ENCODE measurements at places on chromosomes 2 and 18. TPM values are rescaled to one million over a fixed set of nuclear protein-coding genes. Genes with fewer than 3 reads are reported as not detected.

DNA sequence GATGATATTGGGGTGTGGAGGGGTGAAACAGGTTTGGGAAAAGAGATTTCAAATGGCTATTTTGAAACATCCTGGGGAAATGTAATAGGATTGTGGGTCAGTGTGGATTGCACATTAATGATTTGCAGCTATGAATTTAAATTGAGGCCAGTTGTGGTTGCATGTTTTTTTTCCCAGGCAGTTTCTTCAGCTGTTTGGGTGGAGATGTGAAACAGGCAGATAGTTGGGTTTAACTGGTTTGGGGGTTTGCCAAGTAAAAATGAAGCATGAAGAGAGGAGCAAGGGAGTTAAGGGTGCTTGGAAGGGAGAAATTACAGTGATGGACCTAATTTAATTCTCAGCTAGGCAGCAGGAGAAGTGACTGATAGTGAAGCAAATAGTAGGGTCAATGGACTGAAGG, 16.8 kb downstream of the GPD2 start:
- H3K4me1 ChIP-seq: peaks cover 13% of the 10 kb centered on the region
- peaks cover 32% of the 10 kb centered on the region for H3K36me3 ChIP-seq
- no peaks in the 10 kb centered on the region for H3K27me3 ChIP-seq
- no peak overlapping the region for H3K27ac ChIP-seq
- no peak for DNase-seq

DNA sequence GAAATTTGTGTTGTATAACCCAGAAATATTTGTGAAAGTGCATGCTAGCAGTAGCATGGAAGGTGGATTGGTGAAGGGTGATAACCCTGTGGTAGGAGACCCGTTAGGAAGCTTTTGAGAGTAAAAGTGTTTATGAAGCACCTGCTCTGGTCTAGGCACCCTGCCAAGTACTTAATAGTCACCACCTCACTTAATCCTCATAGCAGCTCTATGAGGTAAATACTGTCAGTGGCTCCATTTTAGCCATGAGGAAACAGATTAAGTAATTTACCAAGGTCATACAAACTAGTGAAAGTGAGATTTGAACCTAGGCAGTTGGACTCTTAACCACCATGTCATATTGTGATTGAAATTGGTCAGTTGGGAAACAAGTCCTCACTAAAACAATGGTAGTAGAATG, 66.8 kb downstream of the TET3 start:
- H3K27me3 ChIP-seq: no peaks in the 10 kb centered on the region
- H3K4me3 ChIP-seq: no peak overlapping the region
- no peak for DNase-seq
- peaks cover 14% of the 10 kb centered on the region for H3K4me1 ChIP-seq

- H3K36me3 ChIP-seq: no peaks in the 10 kb centered on the region
- no peaks in the 10 kb centered on the region for H3K4me1 ChIP-seq
- no peaks in the 10 kb centered on the region for H3K27me3 ChIP-seq
- H3K27ac ChIP-seq: no peak overlapping the region
- DNase-seq: no peak
- no peak overlapping the region for H3K4me3 ChIP-seq
These were observed 50.0 kb upstream of the GPR39 start for GRCh38 chr2:132366421-132367180.

CDH7 gene
- not detected for total RNA-seq

DNA sequence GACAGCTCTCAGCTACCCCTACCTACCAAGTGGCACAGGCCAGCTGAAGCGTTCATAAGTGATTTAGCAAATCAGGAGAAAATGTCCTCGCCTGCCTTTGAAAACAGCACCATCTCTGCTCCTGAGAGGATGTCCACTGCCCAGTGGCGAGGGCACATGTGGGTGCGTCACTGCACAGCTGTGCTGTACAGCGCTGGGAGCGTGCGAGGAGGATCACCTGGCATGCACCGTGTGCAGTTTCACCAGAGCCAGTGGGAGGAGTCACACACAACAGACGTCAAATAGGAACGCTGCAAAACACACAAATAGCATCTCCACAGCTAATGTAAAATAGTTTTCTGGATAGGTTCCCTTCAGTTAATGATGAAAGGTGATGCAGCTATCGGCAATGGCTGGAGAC, 154.1 kb downstream of the HDAC4 start:
- no peaks in the 10 kb centered on the region for H3K27me3 ChIP-seq
- DNase-seq: no peak
- H3K4me3 ChIP-seq: no peak overlapping the region
- H3K27ac ChIP-seq: no peak overlapping the region

DNA sequence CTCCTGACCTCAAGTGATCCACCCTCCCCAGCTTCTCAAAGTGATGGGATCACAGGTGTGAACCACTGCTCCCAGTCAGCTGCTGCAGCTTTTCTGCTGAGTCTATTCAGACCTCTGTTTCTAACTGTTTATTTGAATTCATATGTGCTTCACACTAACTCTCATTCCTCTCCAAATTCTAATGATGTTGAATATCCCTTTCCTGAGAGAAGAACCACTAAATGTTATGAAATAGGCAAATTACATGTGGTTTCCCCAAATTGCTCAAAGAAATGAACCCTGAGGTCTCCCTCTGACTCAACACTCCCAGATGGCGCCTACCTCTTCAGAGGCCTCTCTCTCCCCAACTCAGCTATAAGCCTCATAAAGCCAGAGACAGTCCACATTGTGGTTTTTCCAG, 98.6 kb downstream of the IRS1 start:
- no peaks in the 10 kb centered on the region for H3K36me3 ChIP-seq
- no peak for DNase-seq
- peaks cover 5% of the 10 kb centered on the region for H3K4me1 ChIP-seq
- no peak overlapping the region for H3K4me3 ChIP-seq

DNA sequence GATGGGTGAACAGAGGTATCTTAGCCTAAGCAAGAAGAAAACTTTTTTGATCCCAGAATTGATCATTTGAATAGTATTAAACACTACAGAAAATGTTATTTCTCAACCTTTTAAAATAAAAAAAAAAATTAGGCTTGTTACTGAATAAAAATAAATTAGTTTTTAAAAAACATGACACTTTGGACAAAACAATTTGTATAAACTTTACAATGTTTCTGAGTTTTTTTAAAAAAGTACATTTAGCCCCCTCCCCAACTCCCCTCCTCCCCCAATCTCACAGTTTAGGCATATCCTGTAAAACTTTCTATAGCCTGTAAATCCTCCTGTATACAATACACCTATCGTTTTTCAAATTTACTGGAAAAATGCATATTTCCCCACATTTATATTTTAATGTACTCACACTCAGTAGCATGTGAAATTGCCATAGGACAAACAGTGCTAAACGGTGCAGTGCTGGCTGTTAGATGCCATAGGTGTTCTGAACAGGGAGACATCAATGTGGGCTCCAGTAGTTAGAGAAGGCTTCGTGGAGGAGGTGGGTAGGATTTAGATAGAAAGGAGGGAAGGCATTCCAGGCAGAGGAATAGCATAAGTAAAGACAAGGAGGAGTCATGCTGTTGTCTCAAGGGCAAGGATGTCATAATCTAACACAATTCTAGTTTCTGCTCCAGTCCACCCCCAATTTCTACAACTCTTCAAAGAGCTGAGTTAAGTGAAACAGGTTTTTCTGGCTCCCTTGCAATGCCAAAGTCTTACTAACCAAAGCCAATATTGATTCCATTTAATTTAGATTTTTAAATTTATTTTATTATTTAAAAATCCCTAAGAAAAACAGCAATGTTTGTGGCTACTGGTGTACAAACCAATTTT, 50.9 kb downstream of the SP3 start:
- no peaks in the 10 kb centered on the region for H3K27me3 ChIP-seq
- no peak for DNase-seq
- peaks cover 70% of the 10 kb centered on the region for H3K36me3 ChIP-seq
- H3K4me1 ChIP-seq: peaks cover 18% of the 10 kb centered on the region
- H3K4me3 ChIP-seq: no peak overlapping the region
- H3K27ac ChIP-seq: no peak overlapping the region

Measured in activated CD4-positive, alpha-beta memory T cell treated with anti-CD3 and anti-CD28 coated beads, Interleukin-2, amount 10 ng/mL, durations not matched to agents 7 days and 5 days (primary cell).